ENCODE measurements at places on chromosomes 6 and 20.

DNA sequence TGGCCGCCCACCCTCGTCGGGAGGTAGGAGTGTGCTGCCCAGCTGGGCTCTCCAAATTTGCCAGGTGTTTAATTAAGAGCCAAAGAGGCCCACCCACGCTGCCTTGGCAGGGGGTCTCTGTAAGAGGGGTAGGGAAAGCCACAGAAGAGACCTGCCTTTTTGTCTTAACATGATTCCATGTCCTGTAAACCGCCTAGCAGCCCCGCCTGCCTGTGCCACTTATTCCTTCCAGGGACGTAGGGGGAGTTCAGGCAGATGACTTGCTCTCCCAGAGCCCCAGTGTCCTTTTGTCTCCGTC is 2.1 kb downstream of the FAM210B start:
- DNase-seq = no peak

- no peak for DNase-seq
These were observed 117.2 kb downstream of the BANF2 start for GRCh38 chr20:17816804-17817587.

- no peak for DNase-seq
These were observed 5.3 kb downstream of the PXDC1 start for GRCh38 chr6:3746119-3746691.

DNA sequence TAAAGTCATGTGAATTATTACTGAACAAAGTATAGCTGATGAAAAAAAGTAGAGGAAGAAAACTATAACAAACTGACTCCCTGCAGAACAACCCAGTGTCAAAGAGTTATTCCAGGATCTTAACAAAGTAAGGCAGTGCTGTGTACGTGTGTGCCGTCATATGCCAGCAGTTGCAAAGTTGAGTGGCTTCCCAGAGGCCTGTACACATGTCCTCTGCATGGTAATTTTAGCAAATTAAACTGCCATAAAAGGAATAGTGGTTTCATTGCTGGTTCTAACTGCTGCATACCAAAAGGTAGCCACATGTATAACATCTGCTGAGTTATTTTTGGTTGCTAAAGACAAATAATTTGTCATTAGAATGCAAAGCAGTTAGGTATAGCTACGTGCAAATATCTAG is 44.8 kb downstream of the RIPOR2 start:
- no peak for DNase-seq

- DNase-seq = no peak
These were observed 115.2 kb downstream of the CEBPB start for GRCh38 chr20:50305636-50306477.

DNA sequence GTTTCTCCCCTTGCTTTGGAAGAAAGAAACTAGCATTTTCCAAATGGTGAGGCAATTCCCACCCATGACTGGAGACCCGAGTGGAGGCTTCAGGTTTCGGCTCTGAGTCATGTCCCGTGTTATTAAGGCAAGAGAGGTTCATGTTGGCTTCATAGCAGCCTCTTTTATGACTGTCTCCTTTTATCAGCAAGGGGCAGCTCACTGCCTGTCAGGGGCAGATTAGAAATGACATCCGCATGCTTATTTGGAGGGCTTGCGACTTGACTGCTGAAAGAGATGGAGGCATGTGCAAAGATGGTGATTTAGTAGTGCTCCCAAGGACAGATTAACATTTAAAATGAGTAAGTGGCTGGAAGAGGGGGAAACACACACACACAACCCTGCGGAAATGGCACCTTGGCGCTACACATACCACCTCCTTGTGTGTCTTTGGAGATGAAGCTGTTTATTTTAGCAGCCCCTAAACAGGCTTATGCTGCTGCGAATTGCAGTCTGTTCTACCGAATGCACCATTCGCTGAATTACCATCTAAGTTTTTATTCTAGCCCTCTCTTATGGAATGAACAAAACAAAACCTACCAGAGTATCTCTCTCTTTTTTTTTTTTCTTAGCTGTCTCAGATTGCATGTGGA is 52.1 kb upstream of the VSTM2L start:
- no peak for DNase-seq

DNA sequence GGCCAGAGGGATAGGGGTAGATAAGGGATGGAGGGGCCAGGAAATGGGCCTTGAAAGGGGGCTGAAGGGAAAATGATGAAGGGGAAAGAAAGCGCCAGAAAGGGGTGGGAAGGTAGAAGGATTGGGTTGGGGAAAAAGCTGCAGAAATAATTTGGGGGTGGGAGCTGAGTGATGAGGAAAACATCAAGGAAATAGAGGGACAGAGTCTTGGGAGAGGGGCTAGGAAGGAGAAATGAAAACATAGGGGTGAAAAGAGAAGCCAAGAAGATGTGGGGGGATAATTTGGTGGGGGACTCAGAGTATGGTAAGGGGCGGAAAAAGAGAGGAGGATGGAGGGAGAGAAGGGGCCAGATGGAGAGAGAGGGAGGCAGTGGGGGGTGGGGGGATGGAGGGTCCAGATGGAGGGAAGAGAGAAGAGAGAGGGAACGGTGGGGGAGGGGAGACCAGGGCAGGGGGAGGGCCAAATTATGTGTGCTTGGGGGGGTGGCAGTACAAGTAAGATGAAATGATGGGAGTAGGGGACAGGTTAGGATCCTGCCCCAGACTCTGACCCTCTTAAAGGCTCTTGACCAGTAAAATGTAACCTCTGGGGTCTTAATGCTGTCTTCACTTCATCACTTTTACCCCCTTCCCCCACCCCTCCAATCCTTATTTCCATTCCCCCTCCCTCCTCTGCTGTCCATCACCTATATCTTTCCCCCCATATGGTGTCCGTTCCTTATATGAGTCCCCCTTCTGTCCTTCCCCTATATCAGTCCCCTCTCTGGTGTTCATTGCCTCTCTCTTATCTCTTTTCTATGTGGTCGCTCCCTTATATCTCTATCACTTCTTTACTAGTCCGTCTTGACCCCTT is 852 bp downstream of the SYNGAP1 start:
- no peak for DNase-seq

GRCh38 chr20:59508729-59509128 is 95.6 kb upstream of the PHACTR3 start:
- DNase-seq = no peak

DNA sequence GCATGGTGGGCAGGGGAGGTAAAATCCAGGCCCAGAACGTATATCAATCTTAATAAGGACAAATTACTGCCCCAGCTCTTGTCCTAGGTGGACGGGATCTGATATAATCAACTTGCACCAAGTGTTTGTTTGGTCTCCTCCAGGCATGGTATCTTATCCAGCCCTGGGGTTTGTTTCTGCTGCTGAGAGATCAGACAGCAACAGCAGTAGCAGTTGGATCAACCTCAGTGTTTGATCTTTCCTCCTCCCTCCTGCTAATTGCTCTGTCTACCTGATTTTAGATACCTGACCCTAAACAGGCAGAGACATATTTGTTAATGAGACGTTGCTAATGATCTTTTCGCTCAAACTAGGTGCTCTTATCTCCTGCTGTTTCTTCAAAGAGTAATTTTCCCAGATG is 100.4 kb upstream of the BACH2 start:
- no peak for DNase-seq

GRCh38 chr20:41228858-41229257 is 88.7 kb downstream of the ZHX3 start:
- no peak for DNase-seq

DNA sequence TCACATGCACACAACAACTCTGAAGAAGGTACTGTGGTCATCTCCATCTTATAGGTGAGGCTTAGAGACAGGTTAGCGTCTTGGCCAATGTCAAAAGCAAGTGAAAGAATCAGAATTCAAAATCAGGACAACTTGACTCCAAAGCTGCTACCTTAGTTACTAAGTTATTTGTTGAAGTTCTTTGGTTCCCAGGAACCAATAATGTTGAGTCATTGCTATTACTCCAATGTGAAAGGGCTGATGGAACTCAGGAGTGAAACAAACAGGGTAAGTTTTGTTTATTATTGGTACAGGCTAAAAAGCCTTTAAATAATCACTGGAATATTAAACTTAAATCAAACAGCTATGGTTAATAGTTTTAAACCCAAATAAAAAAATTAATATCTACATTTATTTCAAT is 111.1 kb downstream of the PDSS2 start:
- DNase-seq = no peak

DNA sequence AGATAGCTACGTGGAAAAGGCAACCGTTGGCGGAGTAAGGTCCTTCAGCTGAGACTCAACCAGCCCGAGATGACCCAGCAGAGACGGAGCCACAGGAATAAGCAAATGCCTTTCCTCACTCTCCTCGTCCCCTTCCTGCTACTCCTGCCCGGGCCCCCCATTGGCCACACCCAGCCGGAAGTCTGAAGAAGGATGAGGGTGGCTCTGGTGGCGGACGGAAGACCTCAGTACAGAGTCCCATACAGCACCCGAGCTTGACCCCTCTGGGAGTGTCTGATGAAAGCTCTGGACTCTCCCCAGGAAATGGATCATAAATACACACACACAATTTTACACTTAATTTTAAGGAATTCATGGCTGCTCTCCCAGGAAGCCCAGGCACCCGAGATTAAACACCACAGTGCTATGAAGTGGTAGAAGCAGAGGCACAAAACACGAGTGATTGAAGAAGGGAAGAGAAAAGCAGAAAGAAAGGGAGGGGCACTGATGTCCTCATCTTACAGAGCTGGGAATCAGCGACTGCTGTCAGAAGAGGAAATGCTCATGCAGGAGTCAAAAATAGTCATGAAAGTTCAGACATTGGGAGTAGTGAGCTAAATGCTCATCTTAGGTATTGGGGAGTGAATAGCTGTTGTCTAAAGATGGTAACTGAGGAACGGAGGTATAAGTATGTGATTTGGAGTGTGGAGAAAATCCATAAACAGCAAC is 125.6 kb downstream of the BANF2 start:
- no peak for DNase-seq
